ENCODE measurements at places on chromosomes 7 and 10.

GRCh38 chr7:68587599-68587998 lies 1010.7 kb upstream of the AUTS2 start:
- no peak for DNase-seq

DNA sequence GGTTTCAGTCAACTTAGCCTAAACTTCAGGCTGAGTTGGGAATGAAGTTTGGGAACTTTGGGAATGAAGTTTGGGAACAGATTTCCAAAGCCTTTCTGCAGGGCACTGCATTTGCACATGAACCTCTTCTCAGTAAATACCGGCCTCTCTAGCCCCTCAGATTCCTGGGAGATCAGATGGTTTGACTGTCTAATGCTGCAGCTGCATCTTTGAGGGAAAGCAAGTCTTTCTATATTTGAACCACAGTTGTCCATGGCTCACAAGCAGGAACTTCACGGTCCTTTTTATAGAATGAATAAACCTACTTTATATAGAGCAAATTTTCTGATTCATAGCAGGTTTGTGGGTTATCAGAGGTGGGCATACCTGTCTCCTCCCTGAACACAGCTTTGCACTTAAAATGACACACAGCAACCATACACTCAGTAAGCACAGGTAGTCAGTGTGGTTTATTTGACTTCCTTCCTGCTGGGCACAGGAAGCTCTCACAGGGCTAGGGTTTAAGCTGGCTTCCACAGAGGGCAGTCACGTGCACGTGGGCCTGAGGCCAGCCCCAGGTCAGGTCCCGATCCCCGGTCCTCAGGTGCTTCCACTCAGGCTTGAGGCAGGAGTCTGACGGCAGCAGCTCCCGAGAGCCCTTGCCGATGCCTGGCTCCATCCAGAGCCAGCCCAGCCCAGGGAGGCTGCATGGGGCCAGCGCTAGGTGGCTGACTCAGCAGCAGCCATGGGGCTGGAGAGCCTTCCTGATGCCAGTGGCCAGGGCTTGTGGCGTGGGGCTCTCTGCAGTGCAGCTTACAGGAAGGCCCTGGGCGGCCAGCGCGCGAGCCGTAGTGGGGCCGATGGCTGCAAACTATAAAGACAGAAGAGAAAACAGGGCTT lies 12.8 kb upstream of the MMP21 start:
- DNase-seq: no peak

DNA sequence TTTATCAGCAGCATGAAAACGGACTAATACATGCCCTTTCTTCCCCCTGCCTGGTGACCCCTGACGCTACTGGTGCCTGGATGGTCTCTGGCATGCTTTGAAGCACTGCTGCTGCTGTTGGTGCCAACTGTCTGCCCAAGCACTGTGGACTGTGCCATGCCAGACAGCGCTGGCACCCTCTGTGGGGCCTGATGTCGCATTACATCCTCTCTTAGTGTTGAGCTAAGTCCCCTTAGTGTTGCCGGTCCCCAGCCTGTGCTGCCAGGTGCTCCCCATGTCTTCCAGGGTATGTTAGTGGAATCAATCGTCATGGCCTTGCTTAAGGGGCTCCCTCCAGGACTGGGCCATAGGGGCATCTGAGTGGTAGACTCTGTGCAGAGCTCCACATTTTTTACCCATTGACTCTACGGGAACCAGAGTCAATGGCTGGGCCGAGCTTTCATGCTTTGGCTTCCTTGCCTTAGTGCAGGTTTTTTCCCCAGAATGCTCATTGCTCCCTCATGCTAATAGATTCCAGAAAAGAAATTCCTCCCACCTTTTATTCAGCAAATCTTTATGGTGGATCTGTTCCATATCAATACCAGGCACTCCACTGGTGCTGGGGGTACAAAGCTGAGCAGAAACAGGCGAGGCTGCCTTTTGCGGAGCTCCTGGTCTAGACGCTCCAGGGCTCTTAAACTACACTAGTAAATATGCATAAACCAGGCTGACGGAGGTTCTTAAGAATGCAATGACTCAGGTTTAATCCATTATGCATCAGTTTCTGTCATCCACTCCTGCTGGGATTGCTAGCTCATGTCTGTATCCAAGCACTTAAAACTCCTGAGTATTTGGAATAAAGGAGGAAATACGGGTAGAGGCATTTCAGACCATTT lies 21.8 kb upstream of the MRC1 start:
- no peak for DNase-seq

GRCh38 chr7:108463613-108464012 lies 7.4 kb upstream of the NRCAM start:
- no peak for DNase-seq

DNA sequence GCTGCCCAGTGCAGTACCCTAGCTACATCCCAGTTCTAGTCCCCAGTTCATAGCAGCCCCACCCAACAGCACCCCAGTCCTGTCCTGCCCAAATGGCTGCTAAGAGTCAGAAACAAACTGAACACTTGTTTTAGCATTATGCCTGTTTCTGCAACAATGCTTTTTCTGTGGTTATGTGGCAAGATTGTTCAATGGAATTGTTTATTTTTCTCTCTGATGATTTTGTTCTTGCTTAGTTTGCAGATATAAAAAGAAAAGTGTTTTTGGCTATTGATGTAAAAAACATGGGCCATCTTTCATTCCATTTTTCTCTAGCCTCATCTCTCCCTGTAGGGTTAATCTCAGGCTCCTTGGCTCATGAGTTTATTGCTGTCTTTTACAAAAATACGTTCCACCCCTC lies 42.5 kb downstream of the LRRC4 start:
- DNase-seq: no peak

- no peak for DNase-seq
Observed at GRCh38 chr10:19921300-19922140, 105.3 kb downstream of the PLXDC2 start.

- no peak for DNase-seq
Observed at GRCh38 chr7:6476596-6477317, 29.0 kb upstream of the DAGLB start.

DNA sequence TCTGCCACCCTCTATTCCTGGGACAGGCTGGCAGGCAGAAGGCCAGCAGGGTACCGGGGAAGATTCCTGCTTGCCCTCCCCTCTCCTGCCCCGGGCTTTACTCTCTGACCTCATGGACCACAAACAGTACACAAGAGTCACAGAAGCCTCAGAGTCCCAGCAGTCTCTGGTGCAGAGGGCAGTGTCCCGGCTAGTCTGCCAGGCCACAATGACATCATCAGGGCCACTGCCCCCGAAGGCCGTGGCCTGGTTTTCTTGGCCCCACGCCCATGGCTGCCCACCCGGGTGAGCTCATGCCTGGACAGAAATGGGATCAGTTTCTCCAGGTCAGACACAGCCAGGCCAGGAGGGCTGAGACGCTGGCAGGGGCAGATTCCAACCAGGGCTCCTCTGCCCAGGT lies 91.9 kb downstream of the MYL10 start:
- DNase-seq: no peak

- DNase-seq: no peak
Observed at GRCh38 chr7:3607847-3608246, 306.8 kb downstream of the SDK1 start.

DNA sequence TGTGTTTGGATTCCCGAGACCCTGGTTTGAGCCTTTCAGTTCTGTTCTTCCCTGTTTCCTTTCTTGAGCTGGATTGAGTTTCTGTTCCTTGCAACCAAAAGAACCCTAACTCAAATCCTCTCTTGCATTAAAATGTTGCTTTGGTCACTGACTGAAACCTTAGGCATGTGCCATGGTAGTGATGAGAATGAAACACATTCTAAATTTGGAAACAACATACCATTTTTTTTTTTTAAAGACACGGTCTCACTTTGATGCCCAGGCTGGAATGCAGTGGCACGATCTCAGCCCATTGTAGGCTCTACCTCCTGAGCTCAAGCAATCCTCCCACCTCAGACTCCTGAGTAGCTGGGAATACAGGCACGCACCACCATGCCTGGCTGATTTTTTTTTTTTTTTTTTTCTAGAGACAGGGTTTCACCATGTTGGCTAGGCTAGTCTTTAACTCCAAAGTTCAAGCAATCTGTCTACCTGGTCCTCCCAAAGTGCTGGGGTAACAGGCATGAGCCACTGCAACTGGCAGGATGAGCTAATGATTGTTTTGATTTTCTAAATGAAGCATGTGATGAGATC lies 8.4 kb downstream of the THAP5 start:
- no peak for DNase-seq

GRCh38 chr10:130459851-130460490 lies 323.8 kb downstream of the GLRX3 start:
- DNase-seq: no peak

DNA sequence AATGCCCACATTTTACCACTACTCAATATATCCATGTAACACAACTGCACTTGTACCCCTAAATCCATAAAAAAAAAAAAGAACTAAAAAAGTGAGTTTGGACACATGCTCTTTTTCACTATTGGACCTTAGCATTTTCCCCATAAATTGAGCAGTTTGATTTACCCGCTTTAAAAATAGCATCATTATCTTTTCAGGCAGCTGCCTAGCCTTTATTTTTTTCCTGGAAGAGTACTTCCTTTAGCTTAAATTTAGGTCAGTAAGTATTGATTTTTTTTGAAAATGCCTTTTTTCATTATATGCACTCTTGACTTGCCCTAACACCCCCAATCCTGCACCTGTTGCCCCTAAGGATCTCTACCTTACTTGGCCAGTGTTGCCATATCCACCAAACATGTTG lies 5.3 kb upstream of the NT5C3A start:
- DNase-seq: no peak

DNA sequence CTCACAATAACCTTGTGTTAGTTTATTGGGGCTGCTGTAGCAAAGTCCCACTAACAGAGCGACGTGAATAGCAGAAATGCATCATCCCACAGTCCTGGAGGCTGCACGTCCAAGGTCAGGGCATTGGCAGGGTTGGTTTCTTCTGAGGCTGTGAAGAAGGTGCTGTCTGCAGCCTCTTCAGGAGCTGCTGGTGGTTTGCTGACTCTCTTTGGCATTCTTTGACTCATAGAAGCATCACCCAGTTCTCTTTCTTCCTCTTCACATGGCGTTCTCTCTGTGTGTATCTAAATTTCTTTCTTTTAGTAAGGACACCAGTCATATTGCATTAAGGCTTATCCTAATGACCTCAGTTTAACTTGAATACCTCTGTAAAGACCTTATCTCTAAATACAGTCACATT lies 428.4 kb upstream of the KLF6 start:
- DNase-seq: no peak

DNA sequence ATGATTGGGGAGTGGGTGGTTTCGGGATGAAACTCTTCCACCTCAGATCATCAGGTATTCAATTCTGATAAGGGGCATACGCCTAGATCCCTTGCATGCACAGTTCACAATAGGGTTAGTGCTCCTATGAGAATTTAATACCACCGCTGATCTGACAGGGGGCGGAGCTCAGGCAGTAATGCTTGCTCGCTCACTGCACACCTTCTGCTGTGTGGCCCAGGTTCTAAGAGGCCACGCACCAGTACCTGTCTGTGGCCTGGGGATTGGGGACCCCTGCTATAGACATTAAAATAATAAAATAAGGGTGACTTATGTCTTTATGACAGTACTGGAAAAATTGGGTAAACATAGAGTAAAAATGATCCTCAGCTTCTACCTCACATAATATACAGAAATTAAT lies 66.1 kb downstream of the SAMD9 start:
- DNase-seq: no peak

DNA sequence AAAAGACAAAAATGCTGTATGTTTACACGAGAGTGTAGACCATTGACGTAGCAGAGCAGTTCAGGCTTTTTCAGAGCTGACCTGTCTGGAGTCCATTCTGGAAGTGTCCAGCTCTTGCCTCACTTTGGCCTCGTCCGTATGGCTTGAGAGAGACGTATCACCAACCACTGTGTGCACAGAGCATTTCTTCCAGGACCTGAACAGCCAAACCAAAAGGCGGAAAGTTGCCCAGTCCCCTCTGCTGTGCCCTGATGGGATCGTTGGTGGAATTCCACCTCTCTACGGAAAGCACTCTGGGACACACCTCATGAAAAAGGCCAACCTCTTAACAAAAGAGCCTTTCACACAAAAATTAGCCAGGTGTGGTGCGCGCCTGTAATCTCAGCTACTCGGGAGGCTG lies 184.7 kb upstream of the SH2B2 start:
- DNase-seq: no peak

- no peak for DNase-seq
Observed at GRCh38 chr10:86263209-86263608, 103.4 kb downstream of the GRID1 start.
